Activated T-helper 1 cell treated with anti-CD3 and anti-CD28 coated beads, Interleukin-12 subunit alpha, Interleukin-12 subunit beta, Interleukin-2, Interleukin-4 antibody, amounts not matched to agents 30 ng/mL and 10 ng/mL and 1 ng/mL, durations not matched to agents 14 hours and 24 hours and 36 hours (primary cell): ENCODE measurements at places on chromosomes 7 and 10.
A peak's percentile ranks its signal among the peaks of the same experiment; 100 is the strongest.

- no peak for DNase-seq
- H3K27me3 ChIP-seq: no peaks in the 10 kb centered on the region
- H3K4me1 ChIP-seq: no peaks in the 10 kb centered on the region
- no peak overlapping the region for H3K27ac ChIP-seq
Measured at GRCh38 chr10:34407324-34407805, 407.7 kb downstream of the PARD3 start.

DNA sequence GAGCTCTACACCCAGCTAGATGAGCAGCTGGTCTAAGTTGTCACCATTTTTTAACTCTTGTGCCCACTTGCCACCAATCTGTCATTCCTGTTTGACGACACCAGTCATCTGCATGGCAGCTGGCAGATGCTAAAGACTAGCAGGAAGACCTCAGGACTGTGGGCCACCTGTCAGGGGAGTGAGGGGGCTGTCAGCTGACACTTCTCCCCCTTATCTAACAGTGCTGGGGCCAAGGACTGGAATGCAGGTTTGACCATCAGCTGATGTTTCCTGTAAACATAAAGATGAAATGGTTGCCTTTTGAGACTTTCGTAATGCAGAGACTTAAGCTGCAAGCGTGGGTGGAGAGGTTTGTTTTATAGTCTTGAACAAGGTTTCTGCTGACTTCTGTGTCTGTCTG lies 93.5 kb downstream of the WNT2 start:
- no peak overlapping the region for H3K4me3 ChIP-seq
- no peaks in the 10 kb centered on the region for H3K36me3 ChIP-seq
- H3K4me1 ChIP-seq: no peaks in the 10 kb centered on the region
- no peaks in the 10 kb centered on the region for H3K27me3 ChIP-seq

GRCh38 chr10:44201011-44201410 lies 183.9 kb downstream of the CXCL12 start:
- H3K4me3 ChIP-seq: no peak overlapping the region
- no peaks in the 10 kb centered on the region for H3K4me1 ChIP-seq
- H3K36me3 ChIP-seq: no peaks in the 10 kb centered on the region

DNA sequence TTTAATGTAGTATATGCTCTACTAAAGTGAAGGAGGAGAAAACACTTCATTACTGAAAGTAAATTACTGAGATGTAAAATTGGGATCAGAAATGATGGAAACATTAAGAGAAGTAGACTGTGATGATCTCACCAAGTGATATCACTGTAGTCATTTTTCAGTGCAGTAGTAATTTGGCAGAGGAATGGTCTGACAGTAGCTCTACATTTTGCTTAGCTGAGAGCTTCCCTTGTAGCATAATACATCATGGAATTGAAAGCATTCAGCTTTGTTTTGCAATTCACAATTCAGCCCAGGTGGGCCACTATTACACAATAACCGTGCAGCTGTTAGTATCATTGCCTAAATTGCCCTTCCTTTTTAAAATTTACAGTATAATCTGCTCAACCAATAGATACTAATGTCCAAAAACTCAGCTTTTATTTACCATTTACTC lies 19.4 kb upstream of the CABCOCO1 start:
- DNase-seq: no peak
- no peaks in the 10 kb centered on the region for H3K36me3 ChIP-seq
- H3K4me1 ChIP-seq: no peaks in the 10 kb centered on the region
- no peak overlapping the region for H3K27ac ChIP-seq
- H3K4me3 ChIP-seq: no peak overlapping the region
- H3K27me3 ChIP-seq: no peaks in the 10 kb centered on the region

DNA sequence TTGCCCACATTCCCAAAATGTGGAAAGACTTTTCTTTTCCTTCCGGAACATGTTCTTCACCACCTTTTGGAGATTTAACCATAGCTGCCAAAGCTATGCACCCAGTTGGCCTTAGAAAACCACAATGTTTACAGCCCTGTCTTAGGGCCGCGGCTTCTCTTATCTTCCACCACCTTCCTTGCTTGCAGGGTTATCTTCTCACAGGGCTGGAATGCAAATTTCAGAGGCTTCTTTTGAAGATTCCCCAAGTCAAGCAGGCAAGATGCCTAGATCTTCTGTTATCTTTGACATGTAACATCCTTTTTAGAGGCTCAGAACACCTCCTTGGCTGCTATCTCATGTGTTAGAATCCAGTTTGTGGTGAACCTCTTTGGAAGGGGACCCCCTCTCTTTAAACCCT lies 11.1 kb downstream of the KCTD7 start:
- H3K36me3 ChIP-seq: peaks cover 46% of the 10 kb centered on the region
- H3K4me3 ChIP-seq: no peak overlapping the region
- no peaks in the 10 kb centered on the region for H3K27me3 ChIP-seq
- H3K4me1 ChIP-seq: peaks cover 6% of the 10 kb centered on the region

GRCh38 chr7:47634273-47634672 lies 52.4 kb upstream of the TNS3 start:
- H3K27ac ChIP-seq: no peak overlapping the region
- H3K36me3 ChIP-seq: no peaks in the 10 kb centered on the region
- H3K27me3 ChIP-seq: no peaks in the 10 kb centered on the region

GRCh38 chr7:112970771-112971170 lies 115.9 kb downstream of the GPR85 start:
- no peak for DNase-seq
- no peaks in the 10 kb centered on the region for H3K36me3 ChIP-seq
- no peak overlapping the region for H3K4me3 ChIP-seq
- no peak overlapping the region for H3K27ac ChIP-seq

DNA sequence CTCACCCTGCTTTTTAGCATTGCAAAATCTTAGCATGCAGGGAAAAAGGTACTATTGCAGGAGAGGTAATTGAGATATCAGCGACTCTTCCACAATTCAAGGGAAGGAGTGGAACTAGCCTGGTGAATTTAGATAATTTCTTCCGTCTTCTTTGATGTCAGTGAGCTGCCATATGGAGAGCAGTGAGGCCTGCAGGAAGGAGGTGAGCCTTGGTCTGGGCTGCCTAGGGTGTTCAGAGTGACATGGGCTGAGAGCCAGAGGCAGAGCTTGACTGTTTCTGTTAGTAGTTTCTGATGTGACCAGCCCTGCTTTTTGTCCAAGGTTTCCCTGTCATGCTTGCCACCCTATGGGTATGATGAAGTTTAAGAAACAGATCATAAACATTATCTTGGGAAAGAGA lies 28.6 kb downstream of the KAT6B start:
- DNase-seq: no peak
- H3K4me1 ChIP-seq: peaks cover 31% of the 10 kb centered on the region
- no peaks in the 10 kb centered on the region for H3K27me3 ChIP-seq
- peak overlapping the region; percentile 80 for H3K27ac ChIP-seq

DNA sequence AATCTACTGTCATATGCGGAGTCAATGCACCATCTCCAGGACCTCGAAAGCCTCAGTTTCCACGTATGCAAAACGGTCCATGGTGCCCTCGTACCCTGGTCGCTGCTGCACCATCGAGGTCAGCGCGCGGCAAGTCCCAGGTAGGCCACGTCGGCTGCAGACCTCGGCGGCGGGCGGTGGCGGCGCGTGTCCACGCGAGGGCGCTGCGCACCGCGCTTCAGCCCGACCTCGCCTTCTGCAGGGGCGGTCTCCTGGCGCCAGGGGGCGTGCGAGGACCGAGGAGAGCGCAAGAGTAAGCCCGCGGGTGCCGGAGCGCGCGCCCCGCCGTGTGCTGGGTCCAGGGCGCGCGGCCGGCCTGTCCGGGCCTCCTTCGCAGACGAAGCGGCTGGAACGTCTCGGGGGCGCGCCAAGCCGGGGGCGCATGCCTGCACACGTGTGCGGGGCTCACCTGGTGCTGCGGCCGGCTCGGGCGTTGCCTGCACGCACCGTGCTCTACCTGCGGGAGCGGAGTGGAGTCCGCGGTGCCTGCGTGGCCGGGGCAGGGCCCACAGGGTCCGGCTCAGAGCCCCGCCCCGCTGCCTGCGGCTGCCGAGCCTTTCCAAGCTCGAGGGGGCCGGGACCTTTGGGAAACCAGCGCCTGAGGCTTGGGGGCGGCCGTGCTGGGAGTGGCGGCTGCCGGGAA lies 54.0 kb downstream of the GLRX3 start:
- H3K4me1 ChIP-seq: no peaks in the 10 kb centered on the region
- peak; percentile 83 for DNase-seq
- peaks cover 9% of the 10 kb centered on the region for H3K27me3 ChIP-seq
- H3K27ac ChIP-seq: no peak overlapping the region
- peaks cover 4% of the 10 kb centered on the region for H3K36me3 ChIP-seq

DNA sequence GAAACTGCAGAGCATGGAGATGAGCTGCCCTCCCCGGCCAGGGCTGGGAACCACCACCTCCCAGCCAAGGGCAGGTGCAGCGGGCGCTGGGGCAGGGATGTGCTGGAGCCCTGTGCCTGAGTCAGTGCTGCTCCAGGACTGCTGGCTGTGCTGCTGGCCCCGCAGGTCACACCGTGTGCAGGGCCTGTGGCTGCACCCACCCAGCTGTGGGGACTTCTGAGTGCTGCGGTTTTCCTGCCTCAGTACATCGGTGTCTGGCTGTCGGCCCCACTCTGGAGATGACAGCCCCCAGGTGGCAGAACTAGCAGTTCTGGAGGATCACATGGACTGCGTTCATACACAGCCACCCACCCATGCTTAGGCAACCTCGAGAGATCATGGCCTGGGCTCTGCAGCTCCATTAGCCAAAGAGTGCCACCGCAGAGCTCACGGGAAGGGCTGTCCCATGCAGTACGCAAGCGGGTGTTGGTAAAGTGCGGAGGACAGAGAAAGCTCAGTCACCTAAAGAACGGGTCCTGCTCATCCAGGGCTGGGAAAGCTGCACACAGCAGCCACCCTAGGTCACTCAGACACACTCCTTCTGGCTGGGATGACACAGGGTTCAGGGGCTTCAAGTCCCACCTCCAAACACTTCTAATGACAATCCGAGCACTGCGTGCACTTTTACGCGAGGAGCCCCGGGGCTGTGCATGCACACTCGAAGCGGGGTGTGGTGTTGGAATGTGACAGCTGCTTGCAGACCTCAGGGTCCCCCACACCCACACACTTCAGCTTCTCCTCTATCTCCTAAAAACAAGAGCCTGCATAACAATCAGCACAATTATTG lies 198.1 kb upstream of the PPP2R2D start:
- H3K36me3 ChIP-seq: no peaks in the 10 kb centered on the region
- no peaks in the 10 kb centered on the region for H3K27me3 ChIP-seq
- H3K27ac ChIP-seq: no peak overlapping the region
- H3K4me1 ChIP-seq: no peaks in the 10 kb centered on the region
- DNase-seq: no peak
- H3K4me3 ChIP-seq: no peak overlapping the region

GRCh38 chr7:137798073-137798763 lies 48.6 kb downstream of the DGKI start:
- DNase-seq: no peak
- no peaks in the 10 kb centered on the region for H3K4me1 ChIP-seq
- H3K27me3 ChIP-seq: peaks cover 7% of the 10 kb centered on the region
- no peak overlapping the region for H3K4me3 ChIP-seq
- no peak overlapping the region for H3K27ac ChIP-seq
- H3K36me3 ChIP-seq: no peaks in the 10 kb centered on the region

DNA sequence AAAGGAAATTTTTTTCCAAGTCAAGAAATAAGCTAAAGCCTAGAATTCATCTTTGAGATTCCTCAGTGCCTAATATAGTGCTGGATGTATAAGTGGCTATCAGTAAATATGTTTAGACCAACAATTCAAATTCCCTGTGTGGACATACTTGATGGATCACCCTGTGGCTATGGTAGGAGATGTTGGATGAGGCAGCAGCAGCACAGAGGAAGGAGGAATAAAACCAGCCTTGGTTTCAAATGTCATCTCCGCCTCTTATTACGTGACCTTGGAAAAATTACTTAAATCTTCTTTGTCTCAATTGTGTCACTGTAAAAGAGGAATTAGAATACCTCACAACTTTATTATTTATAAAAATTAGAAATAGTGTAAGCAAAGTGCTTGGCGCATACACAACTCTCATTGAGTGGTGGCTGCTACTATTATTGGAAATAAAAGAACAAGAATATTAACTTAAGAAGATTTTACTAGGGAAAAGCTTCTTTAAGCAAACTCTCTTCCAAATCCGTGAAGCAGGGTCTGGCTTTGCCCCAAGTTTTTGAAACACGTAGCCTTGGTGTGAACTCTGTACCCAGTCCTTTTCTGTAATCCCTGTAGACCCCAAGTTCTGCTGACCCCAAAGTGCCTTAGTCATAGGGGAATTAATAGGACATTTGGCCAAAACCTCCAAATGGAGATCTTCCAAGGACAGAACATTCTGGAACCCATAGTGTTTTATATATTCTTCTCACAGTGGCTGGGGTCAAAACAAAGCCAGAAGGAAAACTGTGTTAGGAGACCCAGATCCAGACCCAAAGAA lies 283.8 kb downstream of the PTEN start:
- H3K4me1 ChIP-seq: peaks cover 10% of the 10 kb centered on the region
- H3K4me3 ChIP-seq: no peak overlapping the region
- no peak for DNase-seq
- peaks cover 12% of the 10 kb centered on the region for H3K36me3 ChIP-seq
- H3K27ac ChIP-seq: no peak overlapping the region

DNA sequence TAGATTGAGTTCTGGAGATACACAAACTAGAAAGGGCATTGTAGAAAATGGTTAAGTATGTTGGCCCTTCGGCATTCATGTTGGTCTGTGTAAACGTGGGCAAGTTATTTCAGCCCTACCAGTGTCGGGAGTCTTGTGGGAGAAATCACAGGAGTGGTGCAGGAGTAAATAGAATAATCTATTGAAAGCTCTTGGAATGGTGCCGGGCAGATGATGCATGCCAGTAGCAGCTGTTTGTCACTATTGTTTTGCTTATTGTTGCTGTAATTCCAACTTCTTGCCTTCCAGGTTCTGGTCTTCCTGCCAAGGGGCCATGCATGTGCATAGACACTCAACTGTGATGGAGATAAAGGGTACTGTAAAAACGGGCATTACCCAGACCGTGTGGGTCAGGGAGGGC lies 259.4 kb downstream of the CAMK1D start:
- no peak overlapping the region for H3K4me3 ChIP-seq
- H3K4me1 ChIP-seq: peaks cover 35% of the 10 kb centered on the region
- H3K27ac ChIP-seq: peak overlapping the region; percentile 59
- no peaks in the 10 kb centered on the region for H3K27me3 ChIP-seq

DNA sequence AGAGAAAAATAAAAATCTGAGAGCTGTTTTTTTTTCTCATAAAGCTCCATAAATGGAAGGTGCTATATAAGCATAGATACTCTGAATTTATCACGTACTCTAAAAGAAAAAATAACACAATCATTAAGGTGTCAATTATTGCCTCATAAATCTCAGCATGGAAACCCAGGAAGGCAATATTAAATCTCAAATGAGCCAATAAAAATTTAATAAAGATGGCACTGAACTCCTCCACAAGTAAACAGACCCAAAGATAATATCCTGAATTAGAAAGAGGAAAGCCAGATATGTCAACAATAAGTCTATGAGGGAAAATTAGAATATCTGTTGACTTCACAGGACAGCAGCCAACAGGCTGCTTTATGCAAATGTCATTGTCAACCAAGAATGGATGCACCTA lies 66.5 kb downstream of the CDK6 start:
- H3K4me1 ChIP-seq: peaks cover 79% of the 10 kb centered on the region
- DNase-seq: no peak
- peak overlapping the region; percentile 85 for H3K27ac ChIP-seq
- H3K4me3 ChIP-seq: no peak overlapping the region

GRCh38 chr7:105097619-105098018 lies 83.6 kb downstream of the KMT2E start:
- H3K4me3 ChIP-seq: no peak overlapping the region
- peak overlapping the region; percentile 61 for H3K27ac ChIP-seq
- peaks cover 50% of the 10 kb centered on the region for H3K36me3 ChIP-seq
- peaks cover 42% of the 10 kb centered on the region for H3K4me1 ChIP-seq
- H3K27me3 ChIP-seq: no peaks in the 10 kb centered on the region
- no peak for DNase-seq
